Stimulated activated CD8-positive, alpha-beta memory T cell treated with anti-CD3 and anti-CD28 coated beads, Interleukin-7, amount 100 ng/mL, for 1 hour (primary cell): ENCODE measurements at places on chromosomes 5 and 9.

- no peak for DNase-seq
Measured at GRCh38 chr5:90112033-90112692, 297.4 kb downstream of the CETN3 start.

DNA sequence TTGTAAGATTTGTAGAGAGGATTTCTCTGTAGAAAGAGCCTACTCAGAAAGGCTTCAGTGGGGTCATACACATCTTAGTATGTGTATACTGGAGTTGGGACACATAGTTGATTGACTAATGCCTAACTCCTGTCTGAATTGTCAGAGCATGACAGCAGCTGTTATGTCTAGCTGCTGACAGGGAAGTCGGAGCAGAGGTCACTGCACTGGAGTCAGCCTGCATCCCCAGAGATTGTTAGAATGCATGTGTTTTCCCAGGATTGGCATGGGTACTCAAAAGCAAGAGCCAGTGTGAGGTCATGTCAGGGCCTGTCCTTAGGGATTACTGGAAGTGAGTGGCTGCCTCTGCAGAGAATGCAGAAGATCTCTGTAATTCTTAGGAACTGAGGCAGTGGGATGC lies 82.7 kb downstream of the ITGA1 start:
- no peak for DNase-seq

DNA sequence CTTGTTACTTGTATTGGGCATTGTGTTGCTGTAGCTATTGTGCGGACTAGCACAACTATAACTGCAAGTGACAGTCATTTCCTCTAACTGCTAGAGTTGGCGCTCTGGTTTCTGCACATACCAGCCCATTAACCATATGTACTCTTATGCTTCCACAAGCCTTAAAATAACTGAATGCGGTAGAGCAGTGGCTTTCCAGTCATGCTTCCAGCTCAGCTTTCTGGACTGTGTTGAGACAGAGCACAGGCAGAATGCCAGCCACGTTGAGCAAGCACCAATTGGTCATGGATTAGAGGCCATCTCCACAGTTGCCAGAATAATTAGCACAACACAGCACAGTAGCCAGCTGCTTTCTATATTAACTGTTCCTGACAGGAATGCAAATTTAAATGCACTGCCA lies 12.2 kb downstream of the INVS start:
- DNase-seq: no peak

DNA sequence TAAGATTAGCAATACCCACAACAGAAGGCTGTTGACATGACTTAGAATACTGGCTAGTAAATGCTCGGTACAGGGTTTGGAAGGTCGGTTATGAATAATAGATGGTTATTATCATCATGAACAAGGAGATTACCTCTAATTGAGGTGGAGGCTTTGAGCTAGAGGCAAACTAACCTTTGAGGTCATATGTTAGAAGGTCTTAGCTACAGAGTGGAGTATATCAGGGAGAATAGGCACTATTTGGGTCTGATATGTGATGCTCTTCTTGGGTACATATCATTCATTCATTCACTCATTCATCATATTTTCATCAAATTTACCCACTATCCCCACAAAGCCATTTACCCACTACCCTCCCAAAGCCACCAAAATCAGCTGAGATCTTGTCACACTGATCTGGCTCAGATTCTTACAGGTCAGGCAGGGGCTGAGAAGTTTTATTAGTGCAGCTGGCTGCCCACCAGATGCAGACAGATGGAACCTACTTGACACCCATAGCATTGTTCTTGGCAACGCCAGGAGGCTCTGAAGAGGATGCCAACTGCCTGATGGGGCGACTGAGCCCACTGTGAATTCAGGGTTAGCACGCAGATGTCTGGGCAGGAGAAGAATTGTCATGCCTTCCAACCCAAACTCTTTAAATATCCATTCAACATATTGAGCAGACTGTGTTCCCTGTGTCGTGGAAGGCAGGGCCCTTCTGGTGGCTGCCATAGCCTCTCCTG lies 90.2 kb upstream of the SH3PXD2B start:
- no peak for DNase-seq

DNA sequence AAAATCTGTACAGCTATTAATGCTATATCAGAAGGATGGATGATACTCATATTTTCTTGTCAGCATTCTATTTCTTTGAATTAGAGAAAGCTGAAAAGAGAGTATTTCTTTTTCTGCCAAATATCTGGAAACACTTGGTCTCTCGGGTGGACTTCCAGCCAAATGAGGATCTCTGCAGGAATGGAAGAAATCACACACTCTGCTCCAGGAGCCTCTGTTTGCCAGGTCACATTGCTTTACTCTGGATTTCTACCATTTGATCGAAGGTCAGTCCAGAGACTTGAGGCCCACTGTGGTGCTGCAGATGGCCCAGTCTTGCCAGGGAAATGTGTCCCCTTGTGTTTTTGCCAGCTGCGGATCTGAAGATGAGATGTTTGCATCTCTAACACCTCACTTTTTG lies 154.1 kb downstream of the PCSK1 start:
- no peak for DNase-seq

GRCh38 chr5:35884191-35884769 lies 27.6 kb downstream of the IL7R start:
- no peak for DNase-seq
